A549 (cell line): ENCODE measurements at places on chromosomes 2 and 18. TPM values are rescaled to one million over a fixed set of nuclear protein-coding genes. Genes with fewer than 3 reads are reported as not detected.

DNA sequence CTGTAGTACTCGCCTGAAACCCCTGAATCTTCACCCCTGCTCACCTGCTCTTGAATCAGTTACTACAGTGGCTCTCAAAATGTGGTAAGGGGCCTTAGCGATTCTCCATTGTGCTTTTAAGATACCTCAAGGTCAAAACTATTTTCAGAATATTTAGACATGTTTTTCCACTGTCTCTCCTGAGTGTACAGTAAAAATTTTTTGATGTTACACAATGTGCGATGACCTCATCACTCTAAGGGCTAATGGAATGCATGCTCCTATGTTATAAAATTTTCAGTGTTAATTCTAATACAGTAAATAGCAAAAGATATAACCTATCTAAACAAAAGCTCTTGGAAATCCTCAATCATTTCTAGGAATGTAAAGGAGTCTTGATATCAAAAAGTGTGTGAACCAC is 336.9 kb upstream of the PKDCC start:
- DNase-seq: no peak

GRCh38 chr2:68045342-68045741 is 17.5 kb downstream of the C1D start:
- no peak for DNase-seq

DNA sequence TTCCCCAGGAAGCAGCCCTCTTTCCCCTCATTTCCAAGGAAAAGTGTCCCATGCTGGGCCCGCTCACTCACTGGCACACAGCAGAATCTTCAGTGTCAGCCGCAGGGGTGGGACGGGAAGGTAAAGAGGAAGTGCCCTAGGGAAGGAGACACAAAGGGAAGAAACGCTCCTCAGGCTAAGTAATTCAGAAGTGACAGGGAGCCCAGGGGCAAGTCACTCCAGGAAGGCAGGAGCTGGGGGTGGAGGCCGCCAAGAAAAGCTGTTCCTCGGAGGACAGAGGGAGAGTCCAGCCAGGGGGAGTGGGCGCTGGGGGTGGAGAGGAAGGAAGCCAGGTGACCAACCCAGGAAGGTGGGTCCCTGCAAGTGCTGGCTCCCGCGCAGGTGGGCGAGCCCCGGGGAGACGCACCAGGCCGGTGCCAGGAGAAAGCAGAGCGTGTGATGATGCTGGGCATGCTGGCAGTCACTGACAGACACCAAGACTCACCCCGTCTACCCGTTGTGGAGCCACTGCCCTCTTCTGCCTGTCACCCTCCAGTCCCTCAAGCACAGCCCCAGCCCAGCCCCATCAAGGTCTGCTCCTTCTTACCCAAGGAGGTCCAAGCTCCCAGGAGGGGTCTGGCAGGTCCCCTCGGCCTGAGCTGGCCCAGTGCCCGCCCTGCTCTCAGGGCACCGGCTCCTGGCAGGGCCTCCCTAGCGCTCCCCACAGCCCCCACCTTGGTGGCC is 21.7 kb downstream of the HDAC4 start:
- no peak for DNase-seq

GRCh38 chr2:146240391-146240790 is 1604.4 kb upstream of the ACVR2A start:
- DNase-seq: no peak

DNA sequence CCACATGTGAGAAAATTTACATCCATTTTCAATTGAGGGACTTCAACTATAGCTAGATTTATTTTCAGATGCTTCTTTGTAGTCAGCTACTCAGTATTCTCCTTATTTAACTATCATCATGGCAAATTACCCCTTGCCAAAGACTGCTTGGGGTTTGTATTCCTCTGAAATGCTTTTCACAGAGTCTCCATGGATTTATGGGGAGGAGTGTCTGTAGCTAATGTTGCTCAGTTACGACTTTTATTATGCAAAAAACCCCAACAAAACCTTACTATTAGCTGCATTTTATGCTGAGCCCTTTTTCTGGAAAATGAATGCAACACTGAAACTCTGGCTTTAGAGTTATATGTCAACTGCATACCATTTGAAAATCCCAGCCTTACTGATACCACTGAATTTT is 78.6 kb downstream of the RFTN2 start:
- no peak for DNase-seq

GRCh38 chr2:54510916-54511315 is 54.8 kb downstream of the SPTBN1 start:
- DNase-seq: no peak

DNA sequence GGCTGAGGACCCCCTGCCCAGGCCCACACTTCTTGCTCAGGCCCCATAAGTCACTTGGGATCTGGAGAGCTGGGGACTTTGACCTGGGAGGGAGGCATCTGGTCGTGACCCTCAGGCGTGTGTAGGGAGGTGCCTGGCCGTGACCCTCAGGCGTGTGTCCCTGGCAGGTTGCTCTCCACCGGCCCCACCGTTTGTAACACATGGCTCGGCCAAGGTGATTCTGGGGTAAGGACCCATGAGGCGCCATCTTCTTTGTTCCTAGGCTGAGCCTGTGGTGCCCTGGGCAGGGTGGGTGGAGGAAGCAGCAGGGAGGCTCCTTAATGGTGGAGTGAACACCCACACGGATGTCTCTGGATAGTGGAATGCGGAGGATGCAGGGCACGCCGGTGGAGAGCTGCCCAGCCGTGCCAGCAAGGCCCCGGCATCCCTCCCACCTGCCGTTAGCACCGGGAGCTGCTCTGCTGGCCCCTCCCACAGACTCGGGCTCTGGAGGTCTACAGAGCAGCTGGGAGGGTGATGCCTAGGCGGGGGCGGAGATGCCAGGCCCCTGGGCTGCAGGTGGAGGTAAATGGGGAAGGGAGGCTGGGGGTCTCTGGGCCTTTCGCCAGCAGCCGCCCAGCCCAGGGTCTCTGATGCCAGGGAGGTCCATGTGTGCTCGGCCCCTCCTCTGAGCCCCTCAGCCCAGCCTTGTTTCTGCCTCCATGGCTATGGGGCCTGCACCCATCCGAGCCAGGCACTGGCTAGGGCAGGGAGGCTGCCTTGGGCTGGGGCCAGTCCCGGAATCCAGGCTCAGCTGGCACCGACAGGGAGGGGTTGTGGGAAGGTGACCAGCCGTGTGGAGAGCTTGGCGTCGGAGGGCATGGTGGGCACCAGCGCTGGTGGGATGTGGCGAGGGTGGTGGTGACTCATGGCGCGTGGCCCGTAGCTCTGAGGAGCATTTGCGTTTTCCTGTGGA is 1.1 kb upstream of the GAL3ST2 start:
- no peak for DNase-seq

DNA sequence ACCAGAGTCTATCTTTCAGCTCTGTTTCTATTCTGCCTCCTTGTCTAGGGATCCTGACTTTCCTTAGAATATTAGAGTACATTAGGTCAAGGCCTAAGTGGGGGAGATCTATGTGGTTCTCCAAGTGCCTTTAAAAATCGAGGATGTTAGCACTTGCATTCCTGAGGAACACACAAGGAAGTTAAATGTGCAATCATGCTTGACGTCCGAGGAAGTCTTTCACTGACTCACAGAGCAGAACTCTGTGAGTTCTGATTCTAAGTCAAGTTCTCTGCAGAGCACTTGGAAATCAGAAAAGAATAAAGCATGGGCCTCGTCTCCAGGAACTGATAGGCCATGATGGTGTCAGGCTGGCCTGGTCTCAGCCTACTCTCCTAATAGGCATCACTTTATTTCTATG is 17.2 kb downstream of the FHOD3 start:
- no peak for DNase-seq

GRCh38 chr2:119291588-119292167 is 68.0 kb downstream of the STEAP3 start:
- no peak for DNase-seq

DNA sequence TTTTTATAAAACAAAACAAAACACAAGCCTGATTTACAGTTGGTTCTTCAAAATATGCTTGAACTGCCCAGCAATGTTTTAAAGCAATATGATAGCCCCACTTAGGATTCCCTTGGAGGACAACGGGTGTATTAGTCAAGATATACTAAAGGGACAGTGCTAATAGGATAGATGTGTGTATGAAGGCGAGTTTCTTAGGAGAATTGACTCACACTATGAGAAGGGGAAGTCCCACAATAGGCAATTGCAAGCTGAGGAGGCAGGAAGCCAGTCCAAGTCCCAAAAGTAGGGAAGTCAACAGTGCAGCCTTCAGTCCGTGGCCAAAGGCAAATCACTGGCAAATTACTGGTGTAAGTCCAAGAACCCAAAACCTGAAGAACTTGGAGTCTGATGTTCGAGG is 167.9 kb downstream of the CBLN2 start:
- no peak for DNase-seq

DNA sequence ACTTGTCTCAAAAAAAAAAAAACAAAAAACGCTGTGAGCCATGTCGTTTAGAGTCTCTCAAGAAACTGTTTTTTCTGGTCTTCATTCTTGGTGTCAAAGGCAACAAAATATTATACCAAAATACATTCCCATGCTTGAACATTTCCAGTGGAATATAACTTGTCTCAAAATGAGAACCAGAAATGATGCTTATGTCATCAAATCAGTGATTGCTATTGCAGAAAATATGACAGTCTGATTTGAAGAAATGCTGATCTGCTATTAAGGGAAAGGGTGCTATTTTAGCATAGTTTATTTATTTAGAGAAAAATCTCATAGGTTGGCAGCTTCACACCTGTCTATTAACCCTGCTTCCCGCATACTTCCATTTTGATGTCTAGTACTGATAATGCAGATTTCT is 82.4 kb upstream of the ACSL3 start:
- no peak for DNase-seq

DNA sequence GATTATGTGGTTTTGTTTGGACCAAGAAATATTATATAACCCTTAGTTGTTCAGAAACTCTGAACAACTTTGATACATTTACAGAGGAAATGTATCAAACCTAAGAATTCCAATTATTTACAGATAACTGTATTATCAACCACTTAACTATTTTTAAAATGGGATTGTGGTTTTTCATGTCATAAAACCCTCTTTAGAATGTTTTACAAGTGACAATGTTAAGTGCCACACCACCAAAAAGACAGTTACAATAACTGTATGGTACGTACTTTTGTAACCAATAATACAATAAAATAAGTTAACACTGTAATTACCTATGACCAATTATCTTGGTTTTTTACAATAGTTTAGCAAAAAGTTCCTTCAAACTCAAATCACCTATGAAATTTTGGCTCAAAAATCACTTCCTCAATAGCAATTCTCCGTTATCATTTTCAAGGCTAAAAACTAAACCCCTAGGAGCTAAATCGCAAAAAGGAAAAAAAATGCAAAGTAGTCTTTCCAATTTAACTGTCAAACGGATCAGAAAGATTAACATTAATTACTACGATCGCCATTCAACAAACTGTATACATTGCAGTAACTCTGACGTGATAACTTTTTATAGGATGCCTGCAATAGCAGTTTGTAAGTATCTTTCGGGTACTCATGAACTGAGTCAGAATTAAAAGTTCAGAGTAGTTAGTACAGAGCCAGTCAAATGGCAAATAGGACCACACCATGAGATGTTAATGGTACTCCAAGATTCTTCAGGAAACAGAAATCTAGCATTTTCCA is 1.5 kb downstream of the ROCK1 start:
- no peak for DNase-seq

GRCh38 chr18:22466608-22467395 is 49.1 kb upstream of the CTAGE1 start:
- peak; percentile 24 for DNase-seq

GRCh38 chr2:238108423-238109183 is 8.5 kb downstream of the ESPNL start:
- DNase-seq: no peak

GRCh38 chr2:224572338-224572737 is 12.8 kb downstream of the CUL3 start:
- no peak for DNase-seq

- DNase-seq: no peak
Observed at GRCh38 chr2:209619782-209620181, 151.8 kb upstream of the UNC80 start.

DNA sequence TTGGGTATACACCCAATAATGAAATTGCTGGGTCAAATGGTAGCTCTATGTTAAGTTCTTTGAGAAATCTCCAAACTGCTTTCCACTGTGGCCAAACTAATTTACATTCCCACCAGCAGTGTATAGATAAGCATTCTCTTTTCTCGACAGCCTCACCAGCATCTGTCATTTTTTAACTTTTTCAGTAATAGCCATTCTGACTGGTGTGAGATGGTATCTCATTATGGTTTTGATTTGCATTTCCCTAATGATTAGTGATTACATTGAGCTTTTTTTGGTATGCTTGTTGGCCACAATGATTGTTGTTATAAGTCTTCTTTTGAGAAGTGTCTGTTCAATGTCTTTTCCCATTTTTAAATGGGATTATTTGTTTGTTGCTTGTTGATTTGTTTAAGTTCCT is 50.4 kb upstream of the EPAS1 start:
- DNase-seq: no peak

DNA sequence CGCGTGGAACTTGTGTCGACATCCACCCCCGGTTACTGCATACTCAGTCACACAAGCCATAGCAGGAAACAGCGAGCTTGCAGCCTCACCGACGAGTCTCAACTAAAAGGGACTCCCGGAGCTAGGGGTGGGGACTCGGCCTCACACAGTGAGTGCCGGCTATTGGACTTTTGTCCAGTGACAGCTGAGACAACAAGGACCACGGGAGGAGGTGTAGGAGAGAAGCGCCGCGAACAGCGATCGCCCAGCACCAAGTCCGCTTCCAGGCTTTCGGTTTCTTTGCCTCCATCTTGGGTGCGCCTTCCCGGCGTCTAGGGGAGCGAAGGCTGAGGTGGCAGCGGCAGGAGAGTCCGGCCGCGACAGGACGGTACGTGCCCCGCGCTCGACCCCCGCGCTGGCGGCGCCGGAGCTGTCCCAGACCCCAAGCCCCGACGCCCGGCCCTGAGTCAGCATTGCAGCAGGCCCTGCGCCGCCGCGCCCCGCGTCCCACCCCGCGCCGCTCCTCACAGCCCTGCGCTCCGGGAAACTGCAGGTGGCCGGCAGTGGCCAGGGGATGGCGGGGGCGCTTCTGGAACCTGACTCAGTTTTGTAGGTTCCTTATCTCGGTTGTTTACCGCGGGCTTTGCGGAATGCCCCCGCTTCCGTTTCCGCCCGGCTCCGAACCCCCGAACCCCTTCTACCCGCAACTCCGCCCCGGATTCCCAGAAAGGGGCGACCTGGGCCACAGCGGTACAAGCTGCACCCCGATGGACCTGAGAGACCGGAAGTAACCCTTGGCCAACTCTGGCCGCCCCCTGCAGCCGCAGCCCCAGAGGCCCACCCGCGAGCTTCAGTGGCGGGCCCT is at the start of gene CFLAR:
Gene CFLAR (plus strand): TSS at position 50 of the 844 bp plus-strand sequence. CDS start 13,702 bp downstream, outside the sequence.
- peak; percentile 51 for DNase-seq

Gene FMNL2
- 23.0 to 27.9 TPM (median 24.6 TPM) in 3 replicates for polyA plus RNA-seq

Gene KLF7
- 17.2 to 18.0 TPM (median 17.8 TPM) in 3 replicates for polyA plus RNA-seq

Gene KIDINS220
- polyA plus RNA-seq: 16.4 to 16.9 TPM (median 16.5 TPM) in 3 replicates

Gene CPO
- 0.13 to 0.18 TPM (median 0.14 TPM) in 3 replicates for polyA plus RNA-seq

Gene ZAP70
- polyA plus RNA-seq: 0.08 to 0.10 TPM (median 0.09 TPM) in 3 replicates

Gene SOS1
- polyA plus RNA-seq: 17.0 to 19.6 TPM (median 19.5 TPM) in 3 replicates

Gene CFAP221
- 0.16 to 0.30 TPM (median 0.24 TPM) in 3 replicates for polyA plus RNA-seq

Gene AQP12B
- not detected in 3 replicates for polyA plus RNA-seq

Gene REG3A
- not detected in 3 replicates for polyA plus RNA-seq

Gene HJURP
- 102 to 109 TPM (median 103 TPM) in 3 replicates for polyA plus RNA-seq

Gene UGT1A4
- 0.05 to 0.14 TPM (median 0.12 TPM) in 3 replicates for polyA plus RNA-seq

Gene LINC00305
- not detected in 3 replicates for polyA plus RNA-seq

Gene CDK15
- polyA plus RNA-seq: not detected in 3 replicates

Gene ANKRD23
- 2.1 to 2.5 TPM (median 2.4 TPM) in 3 replicates for polyA plus RNA-seq

Gene SULT1C2
- 0.20 to 0.61 TPM (median 0.56 TPM) in 3 replicates for polyA plus RNA-seq

Gene EGR4
- not detected in 3 replicates for polyA plus RNA-seq

Gene SNTG2
- polyA plus RNA-seq: not detected in 3 replicates
